ENCODE measurements at places on chromosomes 16 and 17.
A peak's percentile ranks its signal among the peaks of the same experiment; 100 is the strongest.

GRCh38 chr16:17511340-17511739 lies 40.6 kb upstream of the XYLT1 start:
- no peak for DNase-seq

GRCh38 chr17:956905-957304 lies 22.7 kb downstream of the NXN start:
- DNase-seq = no peak

- no peak for DNase-seq
These were observed 63.3 kb downstream of the CYB561 start for GRCh38 chr17:63382826-63383225.

GRCh38 chr17:51456942-51457341 lies 196.6 kb downstream of the UTP18 start:
- no peak for DNase-seq

DNA sequence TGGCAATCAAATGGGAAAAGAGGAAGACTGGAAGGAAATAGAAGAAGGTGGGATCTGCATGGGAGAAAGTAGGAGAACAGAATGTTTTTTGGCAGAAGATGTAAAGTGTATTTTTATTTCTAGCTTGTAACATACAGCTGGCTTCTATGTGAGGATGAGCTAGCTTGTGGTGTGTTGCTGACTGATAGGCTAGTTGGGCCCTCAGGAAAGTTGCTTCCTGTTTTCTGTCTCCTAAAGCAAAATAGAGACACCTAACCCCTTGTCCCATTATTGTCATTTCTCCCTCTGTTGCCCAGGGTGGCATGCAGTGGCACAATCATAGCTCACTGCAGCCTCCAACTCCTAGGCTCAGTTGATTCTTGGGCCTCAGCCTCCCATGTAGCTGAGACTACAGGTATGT lies 15.9 kb downstream of the TNRC6A start:
- DNase-seq = no peak

DNA sequence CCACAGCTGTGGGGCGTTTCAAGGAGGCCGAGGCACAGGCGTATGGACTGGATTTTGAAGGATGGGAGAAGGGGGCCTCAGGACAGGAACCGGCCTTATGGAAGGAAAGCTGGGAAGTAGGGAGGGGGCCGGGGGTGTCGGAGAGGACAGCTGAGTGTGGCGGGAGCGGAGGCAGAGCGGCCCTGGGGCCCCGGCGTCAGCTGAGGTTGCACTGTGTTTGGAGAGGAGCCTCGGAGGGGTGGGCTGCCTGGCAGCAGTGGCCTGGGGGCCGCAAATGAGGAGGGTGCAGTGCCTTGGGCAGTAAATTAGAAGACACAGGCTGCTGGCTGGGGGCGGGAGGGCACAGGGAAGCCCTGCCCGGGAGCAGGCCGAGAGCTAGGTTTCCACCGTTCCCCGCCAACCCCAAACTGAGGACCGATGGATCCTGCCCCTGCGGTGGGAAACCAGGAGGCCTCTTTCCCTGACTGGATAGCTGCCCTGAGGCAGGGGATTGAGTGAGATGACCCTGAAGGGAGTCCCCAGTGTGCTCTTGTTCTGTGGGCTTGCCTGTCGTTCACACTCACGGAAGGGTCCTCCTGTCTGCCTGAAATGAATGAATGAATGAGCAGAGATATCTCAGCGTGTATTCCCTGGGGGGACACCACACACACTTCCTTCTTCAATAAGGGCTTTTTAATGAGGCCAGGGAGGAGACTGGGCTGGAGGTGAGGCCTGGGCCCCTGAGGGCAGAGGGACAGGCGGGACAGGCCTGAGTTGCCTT lies 18.4 kb downstream of the FOXJ1 start:
- no peak for DNase-seq

DNA sequence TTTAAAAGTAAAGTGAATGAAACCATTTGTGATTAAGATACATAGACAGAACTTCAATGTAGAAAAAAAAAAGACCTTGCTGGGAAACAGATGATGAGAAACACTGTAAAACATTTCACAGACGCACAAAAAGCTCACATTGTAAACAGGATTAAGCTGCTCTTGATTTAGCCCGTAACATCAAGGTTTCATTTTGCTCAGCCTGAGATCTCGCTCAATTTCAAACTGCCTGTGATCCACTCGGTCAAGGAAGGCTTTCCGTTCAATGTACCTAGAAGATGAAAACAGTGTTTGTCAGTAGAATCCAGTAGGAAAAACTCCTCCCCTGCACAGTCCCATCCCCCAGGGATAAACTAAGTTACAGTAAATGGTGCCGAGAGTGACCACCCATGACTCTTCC lies 42.3 kb upstream of the BCAR1 start:
- no peak for DNase-seq

GRCh38 chr17:78236362-78237127 lies 5.1 kb downstream of the TMEM235 start:
- DNase-seq = no peak

DNA sequence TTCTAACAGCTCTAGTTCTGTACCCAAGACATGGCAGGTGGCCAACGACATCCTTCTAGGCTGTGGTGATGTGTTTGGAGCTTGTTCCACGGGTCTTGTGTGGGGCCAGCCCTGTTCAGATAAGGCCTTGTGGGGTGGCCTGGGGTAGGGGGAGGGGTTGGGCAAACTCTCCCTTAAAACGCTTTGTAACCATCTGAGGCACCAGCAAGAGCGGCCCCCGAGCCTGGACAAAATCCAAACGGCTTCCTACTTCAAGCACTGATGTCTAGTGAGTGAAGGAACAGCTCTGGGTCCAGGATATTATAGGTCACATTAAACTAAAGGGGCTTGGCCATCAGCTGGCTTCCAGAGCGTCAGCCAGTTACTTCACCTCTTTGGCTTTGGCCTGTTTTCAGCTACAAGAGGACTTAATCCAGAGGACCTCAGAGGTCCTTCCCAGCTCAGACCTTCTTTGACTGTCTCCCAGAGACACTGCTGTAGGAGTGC lies 11.9 kb downstream of the SERPINF1 start:
- DNase-seq = no peak

DNA sequence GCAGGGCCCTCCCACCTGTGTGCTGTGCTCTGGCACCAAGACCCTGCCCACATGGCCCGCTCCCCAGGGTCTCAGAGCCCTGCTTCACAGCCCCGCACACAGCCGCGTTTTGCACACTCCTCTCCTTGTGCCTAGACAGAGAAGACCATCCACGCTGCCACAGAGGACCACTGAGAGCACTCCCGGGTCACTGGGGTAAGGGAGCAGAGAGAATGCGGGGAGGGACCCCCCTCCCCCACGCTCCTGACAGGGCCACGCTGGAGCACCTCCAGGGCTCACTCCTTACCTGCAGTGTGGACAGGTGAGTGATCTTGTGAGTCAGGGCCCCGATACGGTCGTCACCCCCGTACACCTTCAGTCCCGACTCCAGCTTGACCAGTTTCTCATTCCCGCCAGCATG lies 7.0 kb downstream of the HAGH start:
- no peak for DNase-seq

DNA sequence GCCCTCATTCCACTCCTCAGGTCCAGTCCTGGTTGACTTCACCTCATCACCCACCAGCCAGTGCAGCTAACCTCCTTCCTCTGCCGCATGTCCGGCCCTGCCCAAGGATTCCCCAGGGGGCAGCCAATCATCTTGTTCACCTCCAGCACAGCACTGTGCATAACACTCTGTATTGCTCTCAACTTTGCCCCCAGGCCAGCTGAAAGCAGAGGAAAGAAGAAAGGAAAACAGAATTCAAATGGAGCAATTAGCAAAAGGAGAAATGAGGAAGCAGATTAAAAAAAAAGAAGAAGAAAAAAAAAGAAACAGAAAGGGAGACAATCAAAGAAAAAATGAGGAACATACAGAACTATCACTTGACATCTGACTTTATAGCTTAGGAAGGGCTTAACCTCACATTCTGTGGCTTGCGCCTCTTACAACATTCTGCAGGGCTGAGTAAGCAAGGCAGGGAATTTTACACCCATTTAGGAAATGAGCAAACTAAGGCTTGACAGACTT lies 26.1 kb downstream of the GAS7 start:
- no peak for DNase-seq

GRCh38 chr17:82932518-82933310 lies 92.9 kb upstream of the ZNF750 start:
- DNase-seq = no peak

DNA sequence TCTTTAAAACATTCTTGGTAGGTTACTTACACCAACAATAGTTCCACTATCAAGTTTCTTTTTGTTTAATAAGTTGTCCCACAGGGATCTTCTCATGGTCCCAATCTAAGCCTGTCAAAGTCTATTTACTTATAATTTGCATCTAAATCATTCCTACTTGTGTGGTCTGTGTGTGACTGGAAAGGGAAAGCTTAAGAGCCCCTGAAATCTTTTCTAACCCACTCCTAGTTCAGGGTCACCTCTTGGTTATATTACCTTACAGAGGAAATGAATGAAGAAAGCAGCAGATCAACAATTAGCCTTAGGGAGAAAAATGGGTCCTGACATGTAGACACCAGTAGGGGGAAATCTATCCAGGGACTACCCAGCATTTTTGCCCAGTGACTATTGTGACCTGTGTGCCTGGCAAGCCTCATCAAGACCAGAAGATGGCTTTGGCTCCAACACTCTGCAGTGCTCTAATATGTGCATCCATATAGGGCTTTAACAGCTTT lies 110.4 kb upstream of the HAS3 start:
- DNase-seq = peak; percentile 15

GRCh38 chr17:5769593-5770354 lies 185.5 kb upstream of the NLRP1 start:
- DNase-seq = no peak

GRCh38 chr17:10316801-10317542 lies 55.8 kb downstream of the MYH13 start:
- no peak for DNase-seq

GRCh38 chr16:84959045-84959576 lies 52.2 kb downstream of the ZDHHC7 start:
- no peak for DNase-seq

DNA sequence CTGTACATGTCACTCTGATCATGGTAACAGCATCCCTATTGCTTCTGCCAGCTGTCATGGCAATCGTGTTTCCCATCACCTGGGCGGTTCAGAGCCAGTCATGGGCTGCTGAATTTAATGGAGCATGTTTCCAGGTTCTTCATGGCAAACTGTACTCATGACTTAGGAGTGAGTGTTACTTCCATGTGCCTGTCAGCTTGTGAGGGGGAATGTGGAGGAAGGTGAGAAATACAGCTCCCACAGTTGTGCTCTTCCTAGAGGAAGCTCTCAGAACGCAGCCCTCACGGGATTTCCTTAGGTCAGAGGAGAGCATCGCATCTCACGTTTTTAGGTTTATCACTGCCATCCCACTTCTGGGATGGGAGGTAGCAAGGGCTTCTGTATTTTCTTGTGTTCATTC lies 28.0 kb upstream of the ARHGAP23 start:
- DNase-seq = no peak

DNA sequence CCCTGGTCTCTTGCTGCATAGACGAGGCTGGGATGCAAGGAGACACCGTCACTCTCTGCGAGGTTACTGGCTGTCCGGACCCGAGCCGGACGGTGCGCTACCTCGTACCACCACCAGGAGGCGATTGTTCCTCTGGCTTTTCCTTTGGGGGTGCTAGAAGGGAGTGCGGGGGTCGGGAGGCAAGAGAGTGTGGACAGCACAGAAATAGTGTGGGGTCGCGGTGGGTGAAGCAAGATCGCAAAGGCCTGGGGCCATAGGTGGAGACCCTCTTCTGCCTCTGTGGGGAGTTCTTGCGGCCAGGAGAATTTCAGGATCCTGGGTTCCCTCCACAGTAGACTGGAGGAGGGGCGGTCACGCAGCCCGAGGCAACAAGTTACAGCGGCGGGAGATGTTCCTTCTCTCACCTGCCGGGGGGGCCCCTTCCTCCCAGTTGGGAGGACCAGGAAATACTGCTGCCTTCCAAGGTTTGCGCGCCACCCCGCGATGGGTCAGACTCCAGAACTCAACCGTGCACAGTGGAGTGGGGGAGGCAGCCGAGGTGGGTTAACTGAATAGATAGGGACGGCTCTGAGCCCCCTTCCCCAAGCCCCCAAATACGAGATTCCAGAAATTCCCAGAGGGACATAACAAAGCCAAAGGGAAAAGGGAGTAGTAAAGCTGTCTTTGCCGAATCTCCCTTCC lies 6.9 kb downstream of the PHOSPHO1 start:
- DNase-seq = no peak

- DNase-seq = no peak
These were observed 98.6 kb upstream of the EEF2KMT start for GRCh38 chr16:5196204-5196603.

DNA sequence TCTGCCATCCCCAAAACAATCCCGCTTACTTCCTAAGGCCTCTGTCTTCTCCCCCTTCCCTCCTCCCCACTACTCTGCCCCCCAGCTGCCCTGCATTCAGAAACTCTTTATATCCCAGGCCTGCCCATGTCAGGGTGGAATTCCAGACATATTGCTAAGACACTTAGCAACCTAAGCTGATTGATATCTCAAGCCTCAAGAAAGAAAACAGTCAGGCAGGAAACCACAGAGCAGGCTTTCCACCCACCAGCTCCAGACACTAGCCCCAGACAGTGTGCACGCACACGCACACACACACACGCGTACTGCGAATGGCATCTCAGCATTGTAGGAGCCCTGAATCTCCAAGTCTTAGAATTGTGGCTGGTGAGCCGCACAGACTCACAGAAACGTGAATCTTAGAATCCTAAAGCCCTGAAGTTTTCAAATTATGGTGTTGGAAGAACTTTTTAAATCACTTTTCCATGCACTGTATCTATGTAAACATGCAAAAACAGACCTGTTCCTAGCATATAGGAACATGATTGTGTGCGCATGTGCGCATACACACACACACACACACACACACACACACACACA lies 8.8 kb upstream of the LPCAT2 start:
- no peak for DNase-seq

DNA sequence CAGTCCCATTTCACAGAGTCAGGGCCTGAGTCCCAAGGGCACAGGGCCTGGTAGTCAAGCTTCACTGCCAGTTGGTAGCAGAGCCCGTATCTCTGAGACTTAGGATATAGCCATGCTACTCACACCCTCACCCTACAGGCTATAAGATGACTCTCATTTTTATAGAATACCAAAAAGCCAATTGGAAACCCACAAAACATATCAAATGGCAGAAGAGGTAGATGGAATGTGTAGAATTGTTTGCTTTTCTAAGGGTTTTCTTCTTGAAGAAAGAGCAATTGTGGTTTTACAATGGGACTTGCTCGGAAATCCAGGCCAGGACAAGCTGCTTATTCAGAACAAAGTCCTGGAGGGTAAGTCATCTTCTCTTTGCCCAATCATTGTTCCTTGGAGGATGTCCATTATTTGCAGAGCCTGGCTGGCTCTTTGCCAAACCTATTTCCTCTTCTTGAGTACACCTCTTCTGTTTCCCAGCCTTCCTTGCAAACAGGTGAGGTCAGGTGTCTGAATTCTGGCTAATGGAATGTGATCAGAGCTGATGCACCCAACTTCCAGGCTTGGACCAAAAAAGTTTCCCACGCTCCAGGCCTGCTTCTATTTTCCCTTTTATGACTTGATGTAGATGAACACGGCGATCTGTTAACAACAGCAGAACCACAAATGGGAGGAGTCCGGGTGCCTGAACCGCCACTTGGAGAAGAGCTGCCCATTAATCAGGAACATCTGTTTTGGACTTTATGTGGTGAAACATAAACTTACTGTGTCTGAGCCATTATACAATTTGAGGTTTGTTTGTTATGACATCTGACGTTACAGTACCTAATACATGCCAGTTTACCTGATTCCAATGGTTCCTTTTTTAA lies 16.9 kb upstream of the CCL22 start:
- DNase-seq = no peak

- no peak for DNase-seq
These were observed 9.2 kb downstream of the BFAR start for GRCh38 chr16:14641926-14642325.

Data from NCI-H1092 (cell line).